ENCODE measurements at places on chromosomes 5 and 9.

DNA sequence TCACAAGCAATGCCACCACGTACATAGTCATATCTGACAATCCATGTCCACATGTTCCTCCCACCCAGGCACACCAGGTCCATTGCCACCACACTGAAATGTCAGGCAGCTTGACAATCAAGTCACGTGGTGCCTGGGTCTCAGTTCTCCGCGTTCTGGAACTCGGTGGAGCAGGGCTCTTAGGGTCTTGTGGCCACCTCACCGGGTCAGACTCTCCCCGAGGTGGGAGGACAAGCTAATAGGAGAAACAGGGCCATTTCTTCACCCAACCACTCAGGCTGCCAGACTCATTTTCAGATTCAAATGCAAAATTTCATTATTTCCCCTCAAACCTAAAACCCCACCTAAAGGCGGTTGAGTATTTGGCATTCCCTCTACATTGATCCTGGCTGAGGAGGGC lies 200.5 kb upstream of the GAS1 start:
- DNase-seq, result no peak

DNA sequence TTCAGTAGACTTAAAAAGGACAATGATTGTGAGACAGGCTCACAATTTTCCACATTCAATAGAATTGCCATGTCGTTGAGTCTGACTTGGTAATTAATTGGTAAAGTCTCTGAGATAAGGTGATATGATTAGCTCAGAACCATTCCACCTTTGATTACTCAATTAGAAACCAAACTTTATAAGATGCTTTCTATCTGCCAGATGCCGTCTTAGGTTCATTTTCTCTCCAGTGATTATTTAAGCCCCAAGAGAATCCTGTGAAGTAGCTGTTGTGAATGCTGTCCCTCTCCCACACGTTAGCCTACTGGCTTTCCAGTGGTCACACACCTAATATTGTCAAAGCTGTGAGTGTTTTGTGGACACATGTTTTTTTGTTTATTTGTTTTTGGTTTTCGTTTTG lies 528.9 kb upstream of the ZNF462 start:
- no peak for DNase-seq

GRCh38 chr5:124732428-124733328 lies 13.8 kb downstream of the ZNF608 start:
- no peak for DNase-seq

- DNase-seq, result no peak
Observed at GRCh38 chr5:106386287-106386686, 1284.5 kb downstream of the EFNA5 start.

- DNase-seq, result no peak
Observed at GRCh38 chr5:86452251-86452650, 165.5 kb upstream of the COX7C start.

DNA sequence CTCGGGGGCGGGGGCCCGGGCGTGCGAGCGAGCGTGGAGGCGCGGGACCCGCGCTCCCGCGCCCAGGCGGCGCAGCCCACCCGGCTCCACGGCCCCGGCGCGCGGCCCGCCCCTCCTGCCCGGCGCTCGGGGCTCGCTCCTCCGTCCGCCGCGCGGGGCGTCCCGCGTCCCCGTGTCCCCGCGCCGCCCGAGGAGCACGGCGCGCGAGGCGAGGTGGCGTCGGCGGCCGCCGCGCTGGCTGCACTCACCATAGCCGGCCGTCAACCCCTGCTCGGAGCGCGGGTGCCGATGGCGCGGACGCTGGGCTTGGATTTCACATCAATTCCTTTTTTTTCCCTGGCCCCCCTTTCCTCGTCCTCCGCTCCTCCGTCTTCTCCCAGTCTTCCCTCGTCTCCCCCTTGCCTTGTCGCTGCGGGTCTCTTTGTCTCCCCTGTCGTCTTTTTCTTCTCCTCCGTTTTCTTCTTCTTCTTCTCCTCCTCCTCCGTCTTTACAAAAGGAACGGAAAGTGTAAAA lies 494 bp downstream of the PTCH1 start:
- no peak for DNase-seq

GRCh38 chr5:63860379-63860778 lies 101.9 kb downstream of the HTR1A start:
- no peak for DNase-seq

DNA sequence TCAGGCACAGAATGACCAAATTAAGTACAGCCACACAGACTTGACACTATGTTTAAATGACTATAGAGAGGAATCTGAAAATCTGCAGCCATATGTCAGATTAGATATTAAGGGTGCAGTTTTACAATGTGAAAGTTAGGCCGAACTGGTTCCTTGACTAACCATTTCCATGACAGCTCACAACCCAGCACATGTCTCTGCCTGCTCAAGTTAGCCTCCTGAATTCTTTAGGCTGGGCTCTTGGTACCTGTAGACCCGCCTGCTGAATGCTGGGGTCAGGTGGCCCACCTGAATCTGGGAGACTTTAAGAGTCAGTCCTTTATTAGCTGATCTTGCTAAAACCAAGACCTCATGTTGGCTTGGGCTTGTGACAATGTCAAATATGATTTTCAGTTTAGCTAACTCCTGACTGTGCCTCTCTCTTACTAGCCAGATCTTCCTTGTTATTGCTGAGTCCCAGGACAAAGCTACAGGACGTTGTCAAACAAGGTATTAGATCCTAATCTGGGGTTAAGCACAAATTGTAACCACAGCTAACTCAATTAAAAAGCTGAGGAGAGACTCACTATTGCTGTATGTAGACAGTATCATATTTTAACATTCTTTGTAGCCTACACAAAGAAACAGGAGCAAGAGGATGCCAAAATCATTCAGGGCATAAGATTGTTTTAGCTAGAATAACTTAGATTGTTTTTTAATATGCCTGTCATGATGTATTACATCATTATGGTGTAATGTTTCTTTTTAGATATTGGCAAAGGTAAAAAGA lies 490.9 kb downstream of the SEMA5A start:
- DNase-seq, result no peak

DNA sequence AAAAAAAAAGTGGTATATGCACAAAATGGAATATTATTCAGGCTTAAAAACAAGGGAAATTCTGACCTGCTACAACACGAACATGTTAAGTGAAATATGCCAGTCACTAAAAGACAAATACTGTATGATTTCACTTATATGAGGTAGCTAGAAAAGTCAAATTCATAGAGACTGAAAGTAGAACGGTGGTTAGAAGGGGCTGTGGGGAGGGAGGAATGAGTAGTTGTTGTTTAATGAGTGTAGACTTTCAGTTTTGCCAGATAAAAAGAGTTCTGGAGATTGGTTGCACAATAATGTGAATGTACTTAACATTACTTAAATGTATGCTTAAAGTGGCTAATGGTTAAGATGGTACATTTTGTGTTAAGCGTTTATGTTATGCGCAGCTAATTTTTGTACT lies 79.5 kb upstream of the IL12B start:
- DNase-seq, result no peak

GRCh38 chr5:141914199-141914743 lies 9.4 kb upstream of the DELE1 start:
- peak; percentile 67 for DNase-seq

- DNase-seq, result no peak
Observed at GRCh38 chr9:106945727-106946660, 83.0 kb downstream of the ZNF462 start.

- no peak for DNase-seq
Observed at GRCh38 chr9:129100383-129101169, 10.0 kb downstream of the CRAT start.

All from midbrain (tissue), 1 donor.